Aorta (tissue), 5 donors: ENCODE measurements at places on chromosomes 6 and 20. TPM values are rescaled to one million over a fixed set of nuclear protein-coding genes. Genes with fewer than 3 reads are reported as not detected.

The LAMA2 gene
- total RNA-seq: 86.5 TPM

The PMEPA1 gene
- total RNA-seq: 188 TPM

The CD40 gene
- total RNA-seq: 36.1 TPM

The MEI4 gene
- total RNA-seq: not detected

The SLC22A23 gene
- total RNA-seq: 9.4 TPM

The BMP7 gene
- total RNA-seq: 1.0 TPM

DNA sequence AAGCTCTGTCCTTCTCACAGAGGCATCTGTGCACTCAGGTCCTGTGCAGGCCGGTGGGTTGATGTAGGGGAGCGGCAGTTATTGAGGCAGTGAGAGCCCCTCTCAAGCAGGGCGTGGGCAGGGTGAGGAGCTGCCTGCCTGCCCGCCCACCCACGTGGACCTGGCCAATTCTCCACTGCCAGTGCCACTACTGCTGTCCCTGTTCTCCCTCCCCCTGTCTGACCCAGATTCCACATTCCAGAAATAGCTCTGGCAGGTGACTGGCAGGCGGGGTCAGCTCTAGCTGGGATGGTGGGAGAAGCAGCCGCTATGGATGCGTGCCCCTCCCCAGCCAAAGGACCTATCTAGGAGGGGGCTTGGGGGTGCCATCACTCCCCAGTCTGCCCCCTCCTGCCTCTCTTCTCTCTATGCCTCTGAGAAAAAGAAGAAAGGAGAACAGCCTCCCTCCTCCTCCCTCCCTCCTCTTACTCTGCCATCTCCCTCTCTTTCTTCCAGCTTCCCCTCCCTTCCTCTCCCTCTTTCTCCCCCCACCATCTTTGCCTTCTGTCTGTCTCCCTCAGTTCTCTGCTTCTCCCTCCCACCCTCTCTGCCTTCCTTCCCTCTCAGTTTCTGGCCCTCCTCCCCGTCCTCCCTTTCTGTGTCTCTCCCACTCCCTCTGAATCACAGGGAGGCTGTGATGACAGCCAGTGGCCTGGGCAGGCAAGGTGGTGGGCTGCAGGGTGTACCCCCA lies 86.5 kb upstream of the MYL9 start:
- H3K36me3 ChIP-seq: no peaks in the 10 kb centered on the region
- no peaks in the 10 kb centered on the region for H3K4me1 ChIP-seq
- peak overlapping the region; percentile 3 for H3K27ac ChIP-seq
- H3K27me3 ChIP-seq: no peaks in the 10 kb centered on the region
- H3K4me3 ChIP-seq: no peak overlapping the region

DNA sequence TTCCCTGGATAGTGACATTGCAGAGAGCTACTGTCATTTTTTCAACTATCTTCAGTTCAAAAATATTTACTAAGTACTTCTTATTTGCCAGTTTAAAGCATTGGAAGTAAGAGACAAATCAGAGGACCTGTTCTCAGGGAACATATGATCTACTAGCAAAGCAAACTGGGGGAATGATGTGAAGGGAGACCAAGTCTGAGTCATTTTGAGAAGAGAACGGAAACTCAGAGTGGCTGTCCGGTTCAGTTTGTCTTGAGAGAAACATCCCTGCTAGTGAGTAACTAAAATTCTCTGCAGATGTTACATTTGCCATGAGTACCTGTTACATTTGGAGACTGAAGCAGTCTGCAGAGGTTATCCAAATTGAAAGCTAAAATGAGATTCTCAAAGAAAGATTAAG lies 118.3 kb downstream of the KCNQ5 start:
- no peak overlapping the region for H3K27ac ChIP-seq
- no peaks in the 10 kb centered on the region for H3K36me3 ChIP-seq
- no peaks in the 10 kb centered on the region for H3K27me3 ChIP-seq
- H3K4me3 ChIP-seq: no peak overlapping the region
- DNase-seq: no peak

DNA sequence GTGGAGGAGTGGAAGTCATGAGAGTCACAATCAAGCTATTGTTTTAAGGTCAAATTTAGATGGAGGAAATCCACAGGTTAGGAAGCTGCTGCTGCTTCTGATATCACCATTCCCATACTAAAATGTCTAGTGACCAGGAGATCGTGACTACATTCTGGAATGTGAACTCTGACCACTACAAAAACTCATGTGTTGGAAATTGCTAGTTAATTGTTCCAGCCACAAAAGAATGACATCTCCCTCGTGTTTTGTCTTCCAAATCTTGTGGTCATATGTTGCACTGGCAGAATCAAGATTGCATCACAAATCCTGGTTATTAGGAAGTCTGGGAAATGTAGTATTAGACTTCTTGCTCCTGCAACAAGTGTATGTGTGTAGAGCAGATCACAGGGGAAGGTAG lies 441.9 kb downstream of the CD109 start:
- no peaks in the 10 kb centered on the region for H3K4me1 ChIP-seq
- H3K27ac ChIP-seq: no peak overlapping the region
- no peaks in the 10 kb centered on the region for H3K27me3 ChIP-seq
- no peak overlapping the region for H3K4me3 ChIP-seq
- no peaks in the 10 kb centered on the region for H3K36me3 ChIP-seq

DNA sequence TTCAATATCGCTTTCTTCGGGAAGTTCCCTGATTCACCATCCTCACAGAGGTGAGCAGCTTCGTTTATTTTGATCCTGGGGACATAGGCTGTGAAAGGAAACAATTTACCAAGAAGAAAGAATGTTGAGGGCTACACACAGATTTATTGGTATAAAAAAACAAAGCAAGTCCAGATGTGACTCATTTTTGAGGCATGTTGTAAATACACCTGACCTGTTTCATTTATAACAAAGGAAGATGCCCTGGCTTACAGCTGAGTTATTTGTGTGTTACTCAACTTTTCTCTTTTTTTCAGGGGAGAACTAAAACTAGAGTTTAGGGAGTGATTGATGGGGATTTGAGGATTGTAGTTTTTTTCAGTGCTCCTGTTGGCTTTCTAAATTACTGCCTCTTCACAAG lies 489.5 kb downstream of the CBLN4 start:
- H3K4me1 ChIP-seq: no peaks in the 10 kb centered on the region
- no peaks in the 10 kb centered on the region for H3K27me3 ChIP-seq
- no peaks in the 10 kb centered on the region for H3K36me3 ChIP-seq
- no peak overlapping the region for H3K4me3 ChIP-seq
- H3K27ac ChIP-seq: no peak overlapping the region

- no peak overlapping the region for H3K4me3 ChIP-seq
- H3K27me3 ChIP-seq: no peaks in the 10 kb centered on the region
- peaks cover 5% of the 10 kb centered on the region for H3K4me1 ChIP-seq
- H3K27ac ChIP-seq: no peak overlapping the region
- H3K36me3 ChIP-seq: no peaks in the 10 kb centered on the region
These were observed 21.2 kb downstream of the SERPINB1 start for GRCh38 chr6:2820415-2820814.

GRCh38 chr6:116108836-116109235 lies 8.2 kb downstream of the NT5DC1 start:
- H3K27ac ChIP-seq: no peak overlapping the region
- H3K4me1 ChIP-seq: peaks cover 8% of the 10 kb centered on the region
- H3K27me3 ChIP-seq: no peaks in the 10 kb centered on the region
- H3K36me3 ChIP-seq: no peaks in the 10 kb centered on the region
- no peak for DNase-seq
